ENCODE measurements at places on chromosomes 4 and X. TPM values are rescaled to one million over a fixed set of nuclear protein-coding genes. Genes with fewer than 3 reads are reported as not detected.

DNA sequence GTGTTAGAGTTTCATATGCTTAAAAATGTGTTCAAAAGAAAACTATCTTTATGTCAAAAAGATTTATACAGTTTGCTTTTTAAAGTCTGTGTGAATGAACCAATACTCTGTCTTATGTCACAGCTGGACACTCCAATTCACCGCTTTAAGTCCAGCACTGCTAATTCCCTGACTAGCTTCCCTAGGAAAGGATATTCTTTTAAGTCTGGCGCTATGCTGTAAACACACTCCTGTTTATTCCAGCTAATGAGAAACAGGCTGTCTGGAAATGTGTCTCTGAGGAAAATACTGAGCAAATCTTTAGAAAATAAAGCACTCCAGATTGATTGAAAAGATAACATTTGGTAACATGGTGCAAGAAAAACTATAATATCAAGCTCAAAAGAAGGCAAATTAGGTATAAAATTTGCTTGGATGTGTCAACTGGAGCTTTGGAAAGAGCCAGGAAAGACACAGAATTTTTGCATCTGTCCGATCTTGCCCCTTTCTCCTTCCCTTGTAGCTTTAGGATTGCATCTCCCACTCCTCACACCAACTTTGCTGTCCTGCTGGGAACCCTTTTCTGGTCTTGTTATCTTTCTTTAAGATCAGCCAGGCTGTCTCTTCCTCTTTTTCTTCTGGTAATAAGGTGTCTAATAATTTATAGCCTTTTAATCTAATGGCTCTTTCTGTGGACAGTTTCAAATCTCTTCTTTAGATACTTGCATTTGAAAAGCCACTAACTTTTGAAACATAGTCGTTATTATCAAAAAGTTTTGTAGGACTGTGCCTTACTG is 40.9 kb upstream of the VEGFC start:
- DNase-seq: no peak

- DNase-seq: no peak
These were observed 3.5 kb upstream of the C4orf17 start for GRCh38 chr4:99507349-99507748.

DNA sequence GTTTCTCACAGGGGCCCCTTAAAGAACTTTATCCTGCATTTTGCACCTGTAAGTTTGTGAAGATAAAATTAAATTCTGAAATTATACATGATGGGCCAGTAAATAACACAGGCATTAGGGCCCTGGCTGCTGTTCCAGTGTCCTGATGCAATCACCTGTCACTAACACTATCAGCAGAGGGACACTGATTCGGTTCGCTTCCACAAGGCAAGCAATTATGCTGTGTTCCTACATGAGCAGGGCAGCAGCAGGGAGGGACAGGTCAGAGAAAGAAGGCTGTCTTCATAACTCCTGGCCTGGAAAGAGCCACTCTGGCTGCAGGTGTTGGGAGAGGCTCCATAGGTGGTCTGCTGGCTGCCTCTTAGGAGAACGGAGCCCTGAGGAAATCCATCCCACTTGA is 487.3 kb downstream of the MID1IP1 start:
- no peak for DNase-seq

- no peak for DNase-seq
These were observed 10.8 kb downstream of the FTHL17 start for GRCh38 chrX:31061091-31061490.

GRCh38 chr4:54120518-54120917 is 20.6 kb downstream of the GSX2 start:
- no peak for DNase-seq

Gene GATA1
- not detected for total RNA-seq

Measured in glomerular endothelial cell (primary cell).